Stimulated activated CD8-positive, alpha-beta memory T cell treated with anti-CD3 and anti-CD28 coated beads, Interleukin-4, amount 100 ng/mL, for 1 hour (primary cell): ENCODE measurements at places on chromosomes 7 and 10.

DNA sequence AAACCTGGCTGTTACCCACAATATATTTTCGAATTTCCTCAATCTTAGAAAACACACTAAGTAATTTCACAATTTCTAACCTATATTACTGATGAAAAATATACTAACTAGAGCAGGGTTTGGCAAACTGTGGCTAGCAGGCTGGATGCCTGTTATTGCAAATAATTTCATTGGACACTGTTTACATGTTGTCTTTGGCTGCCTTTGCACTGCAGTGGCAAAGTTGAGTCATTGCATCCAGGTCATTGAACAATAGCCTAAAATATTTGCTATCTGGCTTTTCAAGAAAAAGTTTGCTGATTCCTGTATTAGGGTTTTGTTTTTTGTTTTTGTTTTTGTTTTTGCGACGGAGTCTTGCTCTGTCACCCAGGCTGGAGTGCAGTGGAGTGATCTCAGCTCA is 47.2 kb downstream of the KIF11 start:
- no peak for DNase-seq

GRCh38 chr7:127187740-127188139 is 65.0 kb downstream of the GRM8 start:
- DNase-seq, result no peak

GRCh38 chr10:103672345-103672744 is 178.8 kb downstream of the NEURL1 start:
- DNase-seq, result no peak

GRCh38 chr10:97532935-97533671 is 34.4 kb downstream of the UBTD1 start:
- DNase-seq, result no peak

- DNase-seq, result no peak
Observed at GRCh38 chr7:50400114-50400513, 50.0 kb downstream of the FIGNL1 start.

DNA sequence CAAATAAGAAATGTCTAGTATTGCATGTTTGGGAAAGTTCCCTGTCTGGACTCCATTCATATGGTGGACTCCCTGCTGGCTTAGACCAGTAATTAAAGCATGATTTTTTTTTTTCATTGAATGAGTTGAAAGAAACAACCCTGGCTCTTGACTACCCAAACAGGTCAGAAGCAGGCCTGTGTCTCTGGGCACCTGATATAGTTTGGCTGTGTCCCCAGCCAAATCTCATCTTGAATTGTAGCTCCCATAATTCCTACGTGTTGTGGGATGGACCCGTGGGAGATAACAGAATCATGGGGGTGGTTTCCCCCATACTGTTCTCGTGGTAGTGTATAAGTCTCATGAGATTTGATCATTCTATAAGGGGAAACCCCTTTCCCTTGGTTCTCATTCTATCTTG is 206.2 kb downstream of the TMEM178B start:
- no peak for DNase-seq

DNA sequence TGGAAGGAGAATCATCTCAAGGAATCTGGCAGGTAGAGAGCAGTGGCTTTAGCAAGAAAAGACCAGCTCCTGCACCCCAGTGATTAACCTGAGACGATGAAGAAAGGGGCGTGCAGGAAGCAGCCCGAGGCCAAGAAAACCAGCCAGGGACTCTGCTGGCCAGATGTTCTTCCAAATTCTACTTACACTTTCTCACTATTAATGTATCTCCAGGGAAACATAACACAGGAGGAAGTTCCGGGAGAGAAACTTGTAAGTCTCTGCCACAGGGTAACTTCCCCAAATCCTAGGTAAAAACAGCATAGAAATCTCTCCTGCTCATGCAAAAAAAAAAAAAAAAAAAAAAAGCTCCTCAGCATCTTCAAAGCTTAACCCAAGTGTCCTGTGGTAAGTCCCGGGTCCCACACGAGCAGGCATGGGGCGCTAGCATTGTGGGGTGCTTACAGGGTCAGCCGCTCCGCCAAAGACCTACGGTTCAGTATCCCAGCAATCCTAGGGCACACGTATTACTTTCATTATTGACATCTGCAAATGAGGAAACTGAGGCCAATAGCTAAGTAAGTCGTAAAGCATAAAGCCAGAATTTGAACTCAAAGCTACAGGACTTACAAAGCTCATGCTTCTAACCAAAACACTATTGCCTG is 97.2 kb upstream of the GNA12 start:
- DNase-seq, result no peak

DNA sequence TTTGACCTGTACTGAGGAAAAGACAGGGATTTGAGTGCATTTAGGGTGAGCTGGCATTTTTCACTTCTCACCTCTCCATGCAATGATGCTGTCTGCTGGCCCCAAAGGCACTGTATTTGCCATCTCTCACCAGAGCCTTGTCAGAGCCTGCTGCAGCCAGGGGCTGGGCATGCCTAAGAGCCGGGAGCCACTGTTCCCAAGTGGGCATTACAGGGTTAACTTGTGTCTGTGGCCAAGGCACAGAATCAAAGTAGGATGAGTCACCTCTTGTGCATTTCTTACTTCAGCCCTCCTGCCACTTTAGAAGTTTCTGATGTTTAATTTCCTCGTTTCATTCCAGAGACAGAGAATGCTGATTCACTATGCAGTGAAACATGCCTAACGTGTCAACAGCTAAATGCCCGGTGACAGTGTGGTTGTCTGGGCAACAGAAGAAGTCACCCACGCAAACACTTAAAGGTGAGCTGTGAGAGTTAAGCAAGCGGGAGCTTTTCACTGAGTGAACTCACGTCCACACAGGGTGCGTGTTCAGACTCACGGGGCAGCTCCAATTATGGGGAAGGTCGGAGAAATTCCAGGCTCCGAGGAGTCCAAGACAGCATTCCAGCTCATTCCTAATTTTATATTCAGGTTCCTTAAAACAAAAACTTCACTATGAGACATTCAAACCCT is 57.1 kb upstream of the IGFBP3 start:
- DNase-seq, result no peak

GRCh38 chr7:2045559-2046405 is 187.0 kb downstream of the MAD1L1 start:
- DNase-seq, result no peak

GRCh38 chr7:34177476-34177875 is 272.1 kb downstream of the BMPER start:
- no peak for DNase-seq

DNA sequence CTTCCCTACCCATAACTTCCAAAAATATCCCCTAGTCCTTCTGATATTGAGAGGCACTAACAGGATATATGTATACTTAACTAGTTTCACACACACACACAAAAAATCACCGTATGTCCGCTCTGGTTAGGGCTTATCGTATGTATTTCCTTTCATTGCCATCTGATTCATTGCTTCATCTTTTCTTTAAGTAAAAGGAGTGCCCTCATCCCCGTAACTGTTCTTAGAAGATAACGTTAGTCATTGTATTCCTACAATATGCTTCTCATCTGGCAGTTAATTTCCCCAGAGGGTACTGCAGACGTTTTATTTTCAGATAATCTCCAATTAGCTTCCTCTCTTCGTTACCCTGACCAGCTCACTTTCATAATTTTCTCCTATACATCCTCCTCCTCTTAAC is 37.3 kb downstream of the NRCAM start:
- no peak for DNase-seq

DNA sequence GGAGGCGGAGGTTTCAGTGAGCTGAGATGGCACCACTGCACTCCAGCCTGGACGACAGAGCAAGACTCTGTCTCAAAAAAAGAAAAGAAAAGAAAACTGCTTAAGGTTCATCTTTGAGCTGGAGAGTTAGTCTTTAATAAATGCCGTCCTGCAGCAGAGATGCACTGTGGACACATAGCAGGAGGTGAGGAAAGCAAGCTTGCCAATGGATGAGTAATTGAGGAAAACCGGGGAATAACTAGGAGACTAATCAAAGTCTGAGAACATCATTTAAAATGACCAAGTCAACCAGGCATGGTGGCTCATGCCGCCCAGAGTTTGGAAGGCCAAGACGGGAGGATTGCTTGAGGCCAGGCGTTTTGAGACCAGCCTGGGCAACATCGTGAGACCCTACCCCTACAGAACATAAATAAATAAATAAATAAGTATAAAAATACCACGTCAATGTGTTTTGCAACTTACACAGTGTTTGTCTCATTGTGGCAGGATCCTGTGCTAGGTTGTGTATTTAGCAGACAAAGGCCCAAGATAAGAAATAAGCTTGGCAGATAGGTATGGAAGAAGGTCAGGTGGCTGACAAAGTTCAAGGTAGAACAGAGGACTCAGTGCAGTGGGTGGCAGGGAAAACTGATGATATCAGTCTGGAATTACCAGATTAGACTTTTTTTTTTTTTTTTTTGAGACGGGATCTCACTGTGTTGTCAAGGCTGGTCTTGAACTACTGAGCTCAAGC is 115.7 kb upstream of the KMT2C start:
- no peak for DNase-seq

DNA sequence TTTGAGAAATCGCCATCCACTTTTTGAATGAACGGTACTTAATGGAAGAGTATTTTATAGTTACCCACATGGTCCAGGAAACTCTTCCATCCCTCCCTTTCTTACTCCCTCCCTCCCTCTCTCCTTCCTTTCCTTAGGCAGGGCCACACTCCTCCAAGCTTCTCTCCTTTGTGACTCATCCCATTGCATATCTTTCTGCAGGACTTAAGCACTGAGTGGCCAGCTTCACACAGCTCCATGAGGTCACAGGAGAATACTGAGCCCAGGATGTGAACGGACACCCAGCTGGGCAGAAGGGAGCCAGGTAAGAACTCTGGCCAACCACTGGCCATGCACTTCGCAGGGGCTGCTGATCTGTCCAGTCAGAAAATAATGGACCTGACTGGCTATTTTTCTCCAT is 189.7 kb upstream of the ADCY1 start:
- no peak for DNase-seq

DNA sequence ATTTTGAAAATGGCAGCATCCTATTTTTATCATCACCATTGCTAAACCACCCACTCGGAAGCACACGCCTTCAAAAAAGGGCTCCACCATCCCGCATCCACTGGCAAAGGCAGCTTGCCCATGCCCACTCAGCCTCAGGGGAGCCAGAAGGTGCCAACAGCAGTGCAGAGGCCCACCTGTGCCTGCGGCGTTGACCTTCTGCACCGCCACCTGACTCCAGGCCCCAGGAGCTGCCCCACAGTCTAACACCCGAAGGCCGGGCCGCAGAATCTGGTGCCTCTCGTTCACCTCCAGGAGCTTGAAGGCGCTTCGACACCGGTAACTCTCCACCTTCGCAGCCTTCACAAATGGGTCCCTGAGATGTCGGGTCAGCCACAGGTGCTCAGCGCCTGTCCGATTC is 2.8 kb downstream of the MRM2 start:
- DNase-seq, result no peak

- DNase-seq, result no peak
Observed at GRCh38 chr10:49645417-49645816, 31.6 kb downstream of the CHAT start.

DNA sequence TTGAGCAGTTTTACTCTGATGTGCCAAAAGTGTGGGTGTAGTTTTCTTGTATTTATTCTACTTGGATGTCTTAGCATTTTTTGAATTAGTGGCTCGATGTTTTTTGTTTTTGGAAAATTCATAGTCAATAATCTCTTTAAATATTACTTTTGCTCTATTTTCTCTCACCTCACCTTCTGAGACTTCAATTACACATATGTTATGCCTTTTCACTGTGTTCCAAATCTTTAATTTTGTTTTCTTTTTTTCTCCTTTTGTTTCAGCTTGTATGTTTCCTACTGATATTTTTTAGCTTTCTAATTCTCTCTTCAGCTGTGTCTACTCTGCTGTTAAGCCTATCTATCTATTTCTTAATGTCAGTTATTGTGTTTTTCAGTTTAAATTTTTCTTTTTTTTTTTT is 69.5 kb downstream of the ZNF503 start:
- DNase-seq, result no peak

- no peak for DNase-seq
Observed at GRCh38 chr10:78904196-78904595, 164.6 kb upstream of the ZMIZ1 start.

DNA sequence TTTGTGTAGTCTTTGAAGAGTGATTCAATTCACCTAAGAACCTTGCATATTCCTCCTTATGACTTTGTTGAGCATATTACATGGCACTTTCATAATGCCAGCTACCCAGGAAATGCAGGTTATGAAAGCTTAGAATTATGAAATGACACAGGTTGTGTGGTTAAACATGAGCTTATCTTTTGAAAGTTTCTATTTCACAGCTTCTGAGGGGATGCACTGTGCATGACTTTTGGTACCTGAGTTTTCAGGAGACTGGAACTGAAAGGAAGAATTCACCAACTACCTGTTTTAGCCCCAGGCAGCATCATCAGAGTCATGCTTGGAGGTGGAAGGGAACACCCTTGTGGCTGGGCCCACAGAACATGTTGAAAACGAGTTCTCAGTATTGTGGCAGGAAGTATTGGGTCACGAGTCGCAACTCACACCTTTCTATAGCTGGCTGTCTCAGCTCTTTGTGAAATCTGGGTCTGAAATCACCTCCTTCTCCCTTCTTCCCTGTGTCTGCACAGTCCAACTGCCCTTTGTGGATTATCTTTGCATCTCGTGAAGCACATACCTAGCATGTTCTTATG is 228.2 kb downstream of the PTEN start:
- DNase-seq, result peak; percentile 21

DNA sequence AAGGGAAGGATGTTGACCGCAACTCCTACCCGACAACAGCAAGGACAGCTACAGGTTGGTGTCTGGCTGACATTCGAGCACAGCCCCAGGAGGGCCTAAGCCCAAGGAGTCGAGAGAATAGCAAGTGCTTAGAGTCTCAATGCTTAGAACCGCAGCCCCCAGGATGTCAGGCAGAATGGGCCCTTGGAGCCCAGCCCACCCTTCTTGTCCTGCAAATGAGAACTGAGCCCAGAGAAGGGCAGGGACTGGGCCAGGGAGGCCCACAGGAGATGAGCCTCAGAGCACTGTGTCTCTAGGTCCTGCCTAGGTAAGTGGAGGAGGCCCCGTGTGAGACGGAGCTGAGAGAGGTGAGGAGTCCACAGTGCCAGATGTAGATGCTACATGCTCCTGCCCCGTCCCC is 173.3 kb upstream of the ZMIZ1 start:
- no peak for DNase-seq

DNA sequence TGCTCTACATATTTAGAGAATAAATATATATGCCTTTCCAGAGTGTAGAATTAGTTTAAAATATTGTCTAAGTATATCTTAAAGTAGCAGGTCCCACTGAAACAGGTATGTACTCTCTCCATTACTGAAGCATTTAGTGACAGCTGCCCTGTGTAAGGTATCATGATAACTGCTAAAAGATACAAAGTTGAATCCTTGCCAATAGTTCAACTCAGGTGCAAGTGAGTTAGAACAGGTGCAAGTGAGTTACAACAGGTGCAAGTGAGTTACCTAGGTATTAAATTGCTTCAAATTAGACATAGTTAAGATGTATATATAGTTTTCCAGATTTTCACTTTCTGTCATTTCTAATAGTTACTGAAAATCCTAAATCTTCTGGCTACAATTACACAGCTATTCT is 119.1 kb downstream of the CNOT4 start:
- DNase-seq, result no peak

DNA sequence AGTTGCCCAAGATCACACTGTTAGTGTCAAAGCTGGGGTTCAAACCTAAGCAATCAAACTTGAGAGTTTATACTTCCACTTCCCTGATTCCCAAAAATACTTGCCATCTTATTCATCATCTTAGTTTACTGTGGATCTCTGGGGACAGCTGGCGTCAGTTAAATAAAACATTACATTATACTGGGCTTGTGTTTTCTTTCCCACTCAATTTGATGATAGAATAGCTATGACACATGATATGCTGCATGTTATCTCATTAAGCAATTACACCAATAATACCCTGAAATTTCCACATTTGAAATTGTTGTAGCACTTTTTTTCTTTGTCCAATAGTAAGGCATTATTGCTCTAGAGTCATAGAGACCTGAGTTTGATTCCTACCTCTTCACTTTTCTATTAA is 62.9 kb upstream of the MXI1 start:
- no peak for DNase-seq

GRCh38 chr10:100182908-100183307 is 2.9 kb downstream of the ERLIN1 start:
- DNase-seq, result no peak
